ENCODE measurements at places on chromosomes 16 and 17. TPM values are rescaled to one million over a fixed set of nuclear protein-coding genes. Genes with fewer than 3 reads are reported as not detected.

Gene TEX19
- not detected for total RNA-seq

Gene HOXB2
- total RNA-seq = 8.6 TPM

DNA sequence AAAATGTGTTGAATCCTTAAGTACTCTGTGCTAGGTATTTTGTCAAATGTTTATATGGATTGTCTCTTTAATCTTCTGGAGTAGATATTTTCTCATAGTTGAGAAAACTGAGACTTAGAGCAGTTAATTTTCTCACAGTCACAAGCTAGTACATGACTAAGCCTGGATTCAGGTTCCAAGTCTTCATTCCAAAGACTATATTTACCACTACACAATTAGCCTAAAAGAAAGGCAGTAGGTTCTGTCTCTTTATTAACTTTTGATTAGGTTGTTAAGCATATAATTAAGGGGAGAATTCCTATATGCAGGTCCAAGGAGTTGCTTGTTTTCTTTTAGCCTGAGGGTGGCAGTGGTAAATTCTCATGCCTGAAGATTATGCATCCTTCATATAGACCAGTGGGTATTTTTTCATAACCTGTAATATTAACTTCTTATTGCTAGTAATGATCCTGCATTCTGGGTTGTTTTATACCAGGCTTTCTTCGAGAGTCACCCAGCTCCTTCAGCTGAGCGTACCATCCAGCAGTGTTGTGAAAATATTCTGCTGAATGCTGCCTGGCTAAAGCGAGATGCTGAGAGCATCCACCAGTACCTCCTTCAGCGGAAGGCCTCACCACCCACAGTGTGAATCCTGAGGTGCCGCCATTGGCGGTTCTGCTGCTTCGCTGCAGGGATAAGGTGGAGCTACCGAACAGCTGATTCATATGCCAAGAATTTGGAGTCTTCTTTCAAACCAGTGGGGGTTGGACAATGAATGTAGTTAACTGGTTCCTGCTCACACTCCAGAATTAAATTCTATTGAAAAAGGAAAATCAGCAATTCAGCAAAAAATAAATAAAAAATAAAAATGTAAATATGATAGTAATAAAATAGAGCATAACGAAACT, 28.2 kb upstream of the KPNB1 start:
- no peaks in the 10 kb centered on the region for H3K36me3 ChIP-seq
- DNase-seq = peak; percentile 63
- H3K27me3 ChIP-seq = no peaks in the 10 kb centered on the region
- peaks cover 30% of the 10 kb centered on the region for H3K4me1 ChIP-seq

DNA sequence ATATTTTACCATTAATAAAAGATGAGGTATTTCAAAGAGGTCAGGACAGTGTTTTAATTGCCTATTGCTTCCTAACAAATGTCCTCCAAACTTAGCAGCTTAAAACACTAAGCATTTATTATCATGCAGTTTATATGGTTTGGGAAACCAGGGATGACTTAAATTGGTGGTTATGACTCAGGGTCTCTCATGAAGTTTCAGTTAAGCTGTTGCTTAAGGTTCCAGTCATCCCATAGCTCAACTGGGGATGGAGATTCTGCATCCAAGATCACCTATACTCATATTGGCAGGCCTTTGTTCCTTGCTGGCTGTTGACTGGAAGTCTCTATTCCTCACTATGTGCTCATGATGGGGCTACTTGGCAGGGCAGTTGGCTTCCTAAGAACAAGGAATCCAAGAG, 1329.9 kb upstream of the GOT2 start:
- DNase-seq = no peak
- no peaks in the 10 kb centered on the region for H3K27me3 ChIP-seq
- no peaks in the 10 kb centered on the region for H3K36me3 ChIP-seq
- no peak overlapping the region for H3K4me3 ChIP-seq
- no peak overlapping the region for H3K27ac ChIP-seq

DNA sequence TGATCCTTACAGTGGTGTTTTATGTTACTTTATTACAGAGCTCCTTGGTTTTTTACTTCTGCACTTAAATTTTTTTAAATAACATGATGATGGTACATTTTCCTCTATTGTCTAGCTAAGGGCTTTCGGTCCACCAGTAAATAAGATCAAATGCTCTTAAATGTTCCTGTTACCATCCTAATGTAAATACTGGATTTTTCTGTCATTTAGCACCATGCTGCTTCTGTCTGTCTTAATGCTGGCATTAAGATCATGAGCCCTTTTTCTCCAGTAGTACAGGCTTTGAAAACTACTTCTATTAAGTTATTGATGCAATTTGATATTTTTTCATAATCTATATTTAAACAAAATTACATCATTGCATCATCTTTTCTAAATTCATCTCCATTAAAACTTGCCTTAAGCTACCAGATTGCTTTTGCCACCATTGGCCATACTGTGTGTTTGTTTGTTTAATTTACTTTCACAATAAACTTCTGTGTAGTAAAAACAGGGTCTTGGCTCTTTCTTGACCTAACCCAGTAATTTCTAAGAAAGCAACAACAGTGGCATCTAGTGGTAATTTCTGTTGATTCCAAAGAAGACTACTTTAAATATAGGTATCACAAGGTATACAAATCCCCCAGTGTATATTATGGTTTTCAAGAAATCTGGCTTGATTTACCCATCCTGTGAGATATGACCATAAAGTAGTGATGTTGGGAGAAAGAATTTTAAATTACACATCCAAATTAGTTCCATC, 9.0 kb upstream of the PHAF1 start:
- no peak overlapping the region for H3K4me3 ChIP-seq
- H3K27ac ChIP-seq = no peak overlapping the region
- H3K36me3 ChIP-seq = no peaks in the 10 kb centered on the region
- no peaks in the 10 kb centered on the region for H3K27me3 ChIP-seq

GRCh38 chr16:51393381-51394005, 242.4 kb upstream of the SALL1 start:
- no peaks in the 10 kb centered on the region for H3K27me3 ChIP-seq
- H3K27ac ChIP-seq = no peak overlapping the region
- H3K4me1 ChIP-seq = no peaks in the 10 kb centered on the region
- no peak for DNase-seq
- H3K4me3 ChIP-seq = no peak overlapping the region

DNA sequence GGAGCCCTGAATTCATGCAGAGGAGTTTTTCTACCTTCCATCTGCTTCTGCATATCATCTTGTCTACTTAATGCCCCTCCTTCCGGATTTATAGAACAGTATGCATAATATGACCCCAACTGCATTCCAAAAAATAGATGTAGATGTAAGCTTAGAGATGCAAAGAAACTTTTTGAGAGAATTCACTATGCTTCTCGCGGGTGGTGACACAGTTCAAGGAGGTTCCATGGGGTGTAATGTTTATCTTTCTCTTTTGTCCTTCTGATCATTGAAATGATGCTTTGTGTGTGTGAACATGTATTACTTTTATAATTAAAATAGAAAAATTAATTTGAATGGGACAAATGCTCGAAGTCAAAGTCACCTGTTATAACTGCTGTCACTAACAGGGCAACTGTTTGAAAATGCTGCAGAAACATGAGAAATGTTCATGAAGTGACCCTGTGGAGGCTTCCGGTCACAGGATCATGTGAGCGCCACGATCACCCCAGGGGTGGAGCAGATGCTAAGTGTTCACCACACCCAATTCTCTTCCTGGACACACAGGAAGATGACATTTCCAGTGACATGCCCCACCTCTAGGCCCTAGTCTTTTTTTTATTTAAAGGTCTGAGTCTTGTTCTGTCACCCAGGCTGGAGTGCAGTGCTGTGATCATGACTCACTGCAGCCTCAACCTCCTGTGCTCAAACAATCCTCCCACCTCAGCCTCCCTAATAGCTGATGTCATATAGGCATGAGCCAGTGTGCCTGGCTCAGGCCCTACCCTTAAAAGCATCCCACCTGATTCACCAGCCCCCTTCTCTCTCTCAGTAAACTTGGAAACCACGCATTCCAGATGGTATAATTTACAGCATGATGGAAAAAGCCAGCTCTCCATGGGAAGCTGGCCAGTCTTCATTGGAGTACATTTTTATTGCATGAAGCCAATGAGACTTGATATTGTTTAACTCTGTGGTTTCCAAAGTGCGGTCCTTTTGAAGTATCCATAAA, 21.0 kb upstream of the AGRP start:
- peaks cover 4% of the 10 kb centered on the region for H3K4me1 ChIP-seq
- H3K27ac ChIP-seq = peak overlapping the region; percentile 49
- no peak for DNase-seq
- H3K4me3 ChIP-seq = no peak overlapping the region

GRCh38 chr16:17965133-17965900, 371.2 kb downstream of the NPIPA8 start:
- H3K36me3 ChIP-seq = no peaks in the 10 kb centered on the region
- H3K4me1 ChIP-seq = no peaks in the 10 kb centered on the region
- H3K4me3 ChIP-seq = no peak overlapping the region
- no peaks in the 10 kb centered on the region for H3K27me3 ChIP-seq

GRCh38 chr16:2974319-2975056, 5.3 kb downstream of the PAQR4 start:
- no peaks in the 10 kb centered on the region for H3K36me3 ChIP-seq
- no peak overlapping the region for H3K4me3 ChIP-seq
- no peak overlapping the region for H3K27ac ChIP-seq
- H3K4me1 ChIP-seq = peaks cover 5% of the 10 kb centered on the region

- H3K27me3 ChIP-seq = no peaks in the 10 kb centered on the region
- H3K4me1 ChIP-seq = no peaks in the 10 kb centered on the region
- no peak overlapping the region for H3K27ac ChIP-seq
- H3K4me3 ChIP-seq = no peak overlapping the region
- no peaks in the 10 kb centered on the region for H3K36me3 ChIP-seq
Measured at GRCh38 chr16:62225675-62226074, 189.4 kb upstream of the CDH8 start.

- no peak overlapping the region for H3K4me3 ChIP-seq
- peak overlapping the region; percentile 58 for H3K27ac ChIP-seq
- H3K36me3 ChIP-seq = no peaks in the 10 kb centered on the region
- peaks cover 7% of the 10 kb centered on the region for H3K4me1 ChIP-seq
Measured at GRCh38 chr17:67475161-67475937, 98.3 kb downstream of the PITPNC1 start.

DNA sequence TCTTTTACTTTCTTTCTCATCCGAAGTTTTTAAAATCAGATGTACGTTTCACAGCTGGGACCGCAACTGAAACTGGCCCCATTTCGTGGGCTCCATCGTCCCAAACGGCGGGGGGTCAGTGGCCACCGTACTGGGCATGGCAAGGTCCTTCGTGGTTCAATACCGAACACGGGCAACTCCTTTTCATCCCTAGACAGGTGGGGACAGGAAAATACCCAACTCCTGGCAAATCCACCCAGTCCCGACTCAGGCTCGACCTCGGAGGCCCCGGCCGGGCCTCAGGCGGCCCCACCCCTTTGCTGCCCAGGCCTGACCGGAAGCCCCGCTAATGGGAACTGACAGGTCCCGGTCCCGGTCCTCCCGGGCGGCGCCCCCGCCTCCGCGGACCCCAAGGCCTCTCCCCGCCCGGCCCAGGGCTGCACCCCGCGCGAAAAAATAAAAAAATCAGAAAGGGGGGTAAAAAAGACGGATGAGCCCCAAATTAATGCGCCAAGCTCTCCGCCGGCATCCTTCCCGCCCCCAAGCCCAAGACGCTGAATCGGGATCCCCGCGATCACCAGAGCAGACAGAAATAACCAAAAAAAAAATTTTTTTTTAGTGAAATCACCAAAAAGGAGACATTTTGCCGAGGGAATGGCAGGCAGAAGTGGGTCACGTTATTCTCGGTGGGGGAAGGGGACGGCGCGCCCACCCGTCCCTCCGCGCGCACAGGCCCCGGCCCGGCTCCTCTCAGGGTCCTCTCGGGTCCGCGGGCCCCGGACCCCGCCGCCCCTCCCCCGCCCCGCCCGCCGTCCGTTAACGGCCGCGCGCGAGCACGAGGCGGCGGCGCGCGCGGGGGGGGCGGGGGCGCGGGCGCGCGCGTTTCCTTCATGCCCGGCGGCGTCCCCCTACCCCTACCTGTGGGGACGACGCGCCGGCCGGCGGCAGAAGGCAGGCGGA, 562 bp downstream of the ZC3H7A start:
- peak; percentile 68 for DNase-seq
- no peaks in the 10 kb centered on the region for H3K27me3 ChIP-seq
- peaks cover 59% of the 10 kb centered on the region for H3K4me1 ChIP-seq
- no peaks in the 10 kb centered on the region for H3K36me3 ChIP-seq

GRCh38 chr16:2231016-2231931, 5.0 kb upstream of the DNASE1L2 start:
- H3K27me3 ChIP-seq = peaks cover 5% of the 10 kb centered on the region
- DNase-seq = no peak
- H3K4me3 ChIP-seq = no peak overlapping the region
- no peak overlapping the region for H3K27ac ChIP-seq

GRCh38 chr16:3305109-3306068, at the start of the genes TIGD7 and ZNF75A:
Gene TIGD7, minus strand, starts transcription at chr16:3305430. Its CDS starts 4,816 bp downstream, at chr16:3300614.
Gene ZNF75A, plus strand, starts transcription at chr16:3305497. Its CDS starts 2,932 bp downstream, at chr16:3308429.
- peak; percentile 78 for DNase-seq
- no peaks in the 10 kb centered on the region for H3K27me3 ChIP-seq
- peak within 1 kb of the TSS; percentile 89 for H3K27ac ChIP-seq
- peaks cover 16% of the 10 kb centered on the region for H3K4me1 ChIP-seq
- peaks cover 51% of the 10 kb centered on the region for H3K36me3 ChIP-seq

- no peak for DNase-seq
- H3K4me1 ChIP-seq = peaks cover 7% of the 10 kb centered on the region
- no peaks in the 10 kb centered on the region for H3K36me3 ChIP-seq
- H3K27me3 ChIP-seq = no peaks in the 10 kb centered on the region
- H3K4me3 ChIP-seq = no peak overlapping the region
- no peak overlapping the region for H3K27ac ChIP-seq
Measured at GRCh38 chr16:78985716-78986605, 614.6 kb downstream of the MAF start.

GRCh38 chr16:72769876-72770275, 278.1 kb downstream of the ZFHX3 start:
- no peaks in the 10 kb centered on the region for H3K27me3 ChIP-seq
- H3K36me3 ChIP-seq = no peaks in the 10 kb centered on the region
- no peak for DNase-seq
- H3K27ac ChIP-seq = no peak overlapping the region

GRCh38 chr16:12988071-12988470, 86.7 kb downstream of the SHISA9 start:
- no peak overlapping the region for H3K4me3 ChIP-seq
- no peaks in the 10 kb centered on the region for H3K36me3 ChIP-seq
- H3K4me1 ChIP-seq = no peaks in the 10 kb centered on the region
- no peak overlapping the region for H3K27ac ChIP-seq
- no peak for DNase-seq

DNA sequence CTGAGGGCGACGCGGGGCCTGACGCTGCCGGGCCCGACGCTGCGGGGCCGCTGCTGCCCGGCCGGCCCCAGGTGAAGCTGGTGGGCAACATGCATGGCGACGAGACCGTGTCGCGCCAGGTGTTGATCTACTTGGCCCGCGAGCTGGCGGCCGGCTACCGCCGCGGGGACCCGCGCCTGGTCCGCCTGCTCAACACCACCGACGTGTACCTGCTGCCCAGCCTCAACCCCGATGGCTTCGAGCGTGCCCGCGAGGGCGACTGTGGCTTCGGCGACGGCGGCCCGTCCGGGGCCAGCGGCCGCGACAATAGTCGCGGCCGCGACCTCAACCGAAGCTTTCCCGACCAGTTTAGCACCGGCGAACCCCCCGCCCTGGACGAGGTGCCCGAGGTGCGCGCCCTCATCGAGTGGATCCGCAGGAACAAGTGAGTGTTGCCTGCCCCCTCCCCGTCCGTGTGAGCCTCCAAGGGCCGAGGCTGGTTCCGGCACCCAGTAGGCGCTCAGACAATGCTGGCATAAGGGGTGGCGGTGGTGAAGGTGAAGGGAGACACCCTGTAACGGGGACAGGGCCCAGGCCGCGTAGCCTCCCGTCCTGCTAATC, 676 bp downstream of the CPD start:
- H3K36me3 ChIP-seq = no peaks in the 10 kb centered on the region
- no peak for DNase-seq
- peaks cover 37% of the 10 kb centered on the region for H3K4me1 ChIP-seq
- H3K4me3 ChIP-seq = peak overlapping the region; percentile 89
